Caki2 (cell line): ENCODE measurements at places on chromosomes 7 and 10. TPM values are rescaled to one million over a fixed set of nuclear protein-coding genes. Genes with fewer than 3 reads are reported as not detected.

DNA sequence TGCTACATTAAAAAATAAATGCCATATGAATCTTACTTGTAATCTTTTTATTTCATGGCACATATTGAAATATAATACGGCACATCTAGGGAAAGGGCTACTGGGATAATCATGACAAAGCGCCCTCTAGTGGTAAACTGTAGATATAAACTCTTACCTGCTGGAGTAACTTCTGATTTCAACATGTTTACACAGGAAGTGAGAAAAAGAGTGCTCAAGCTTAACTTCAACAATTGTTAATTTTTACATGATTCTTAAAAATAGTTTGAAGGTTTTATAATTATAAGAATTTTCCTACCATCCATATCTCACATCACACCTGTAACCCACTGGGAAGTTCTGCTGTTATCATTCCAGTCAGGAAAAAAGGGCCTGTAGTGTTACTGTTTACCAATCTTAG lies 2.0 kb upstream of the HEPACAM2 start:
- DNase-seq = peak; percentile 38

- DNase-seq = no peak
Measured at GRCh38 chr7:94344826-94345225, 49.9 kb upstream of the COL1A2 start.

DNA sequence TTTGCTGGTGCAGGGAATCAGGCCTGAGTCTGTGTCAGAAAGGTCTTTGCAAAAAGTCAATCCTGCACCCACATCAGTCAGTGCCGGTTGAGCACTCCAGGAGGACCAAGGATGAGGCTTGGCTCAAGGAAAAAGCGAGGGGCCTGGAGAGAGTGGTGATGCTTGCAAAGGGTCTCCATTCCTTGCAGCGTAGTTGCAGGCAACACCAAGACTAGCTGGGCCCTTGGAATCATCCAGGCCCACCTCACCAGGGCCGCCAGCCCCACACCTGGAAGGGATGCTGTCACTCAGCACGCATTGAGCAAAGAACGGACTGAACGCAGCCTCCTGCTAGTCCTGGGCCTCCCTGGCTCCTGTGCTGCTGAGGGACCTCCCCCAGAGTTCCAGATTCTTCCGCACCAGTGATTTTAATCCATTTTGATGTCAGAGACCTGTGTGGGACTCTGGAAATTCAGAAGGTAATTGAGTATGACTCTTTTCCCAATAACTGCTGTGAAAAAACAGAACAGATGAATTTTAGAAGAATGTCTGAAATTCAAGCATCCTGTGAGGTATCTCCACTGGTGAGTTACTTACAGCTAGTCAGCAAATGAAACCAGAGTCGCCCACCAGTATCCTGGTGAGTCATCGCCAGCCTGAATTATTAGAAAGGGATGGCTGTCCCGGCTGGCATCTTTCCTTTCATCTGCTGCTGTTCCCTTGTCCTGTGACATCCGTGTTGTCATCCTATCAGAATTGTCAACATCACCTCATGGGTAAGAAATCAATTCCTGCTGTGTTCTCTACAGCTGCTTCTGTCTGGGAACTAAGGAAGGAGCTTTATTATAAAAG lies 150.8 kb upstream of the NPS start:
- DNase-seq = peak; percentile 16

DNA sequence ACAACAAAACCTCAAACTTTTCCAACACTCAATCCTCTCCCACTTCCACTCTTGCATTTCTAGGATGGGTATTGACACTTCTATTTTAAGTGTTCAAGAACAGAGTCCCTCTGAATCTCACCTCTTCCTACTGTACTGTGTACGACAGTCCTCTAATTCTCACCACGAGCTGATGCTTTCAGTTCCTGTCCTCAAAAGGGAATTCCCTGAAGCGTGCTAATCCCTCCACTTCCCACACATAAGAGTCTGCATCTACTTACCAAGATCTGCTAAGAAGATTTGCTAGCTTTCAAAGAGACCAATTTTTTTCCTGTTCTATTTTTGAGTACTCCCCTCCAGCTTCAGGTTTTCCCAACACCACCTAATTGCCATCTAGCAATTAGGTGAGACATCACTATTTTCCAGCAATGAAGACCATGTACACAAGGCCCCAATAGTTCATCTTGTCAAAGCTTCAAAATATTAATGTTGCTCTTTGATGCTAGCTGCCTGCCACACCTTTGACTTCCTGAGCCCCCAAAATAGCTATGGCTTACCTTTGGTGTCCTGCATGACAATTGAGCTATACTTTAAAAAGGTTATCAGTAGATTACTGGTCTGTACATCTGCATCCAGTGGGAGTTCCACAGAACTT lies 54.4 kb downstream of the ARMH3 start:
- DNase-seq = no peak

GRCh38 chr10:13776861-13777311 lies 190.1 kb downstream of the PRPF18 start:
- DNase-seq = peak; percentile 78

Gene ASB13
- 21.4 and 28.8 TPM in 2 replicates for total RNA-seq

Gene ELFN1
- not detected in 2 replicates for total RNA-seq
